ENCODE measurements at places on chromosomes 12 and 14. TPM values are rescaled to one million over a fixed set of nuclear protein-coding genes. Genes with fewer than 3 reads are reported as not detected.

The NKX2-8 gene
- not detected for total RNA-seq

The KRT79 gene
- not detected for total RNA-seq

- peak overlapping the region; percentile 81 for H3K27ac ChIP-seq
- no peaks in the 10 kb centered on the region for H3K27me3 ChIP-seq
- H3K4me1 ChIP-seq: peaks cover 50% of the 10 kb centered on the region
- no peak overlapping the region for H3K4me3 ChIP-seq
Measured at GRCh38 chr14:68137704-68138619, 318.4 kb downstream of the RAD51B start.

DNA sequence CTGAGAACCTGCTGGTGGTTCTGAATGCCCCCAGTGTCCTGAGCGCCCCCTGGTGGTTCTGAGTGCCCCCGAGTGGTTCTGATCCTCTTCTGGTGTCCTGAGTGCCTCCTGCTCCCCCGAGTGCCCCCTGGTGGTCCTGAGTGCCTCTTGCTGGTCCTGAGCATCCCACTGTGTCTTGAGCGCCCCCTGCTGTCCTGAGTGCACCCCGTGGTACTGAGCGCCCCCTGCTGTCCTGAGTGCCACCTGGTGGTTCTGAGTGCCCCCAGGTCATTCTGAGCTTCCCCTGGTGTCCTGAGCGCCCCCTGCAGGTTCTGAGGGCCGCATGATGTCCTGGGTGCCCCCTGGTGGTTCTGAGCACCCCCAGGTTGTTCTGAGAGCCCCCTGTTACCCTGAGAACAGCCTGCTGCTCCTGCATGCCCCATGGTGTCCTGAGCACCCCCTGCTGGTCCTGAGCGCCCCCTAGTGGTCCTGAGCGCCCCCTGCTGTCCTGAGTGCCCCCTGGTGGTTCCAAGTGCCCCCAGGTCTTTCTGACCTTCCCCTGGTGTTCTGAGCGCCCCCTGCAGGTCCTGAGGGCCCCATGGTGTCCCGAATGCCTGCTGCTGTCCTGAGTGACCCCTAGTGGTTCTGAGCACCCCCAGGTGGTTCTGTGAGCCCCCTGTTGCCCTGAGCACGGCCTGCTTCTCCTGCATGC, 1165.4 kb downstream of the TMEM121 start:
- no peaks in the 10 kb centered on the region for H3K4me1 ChIP-seq
- H3K36me3 ChIP-seq: no peaks in the 10 kb centered on the region
- DNase-seq: peak; percentile 55
- no peaks in the 10 kb centered on the region for H3K27me3 ChIP-seq

DNA sequence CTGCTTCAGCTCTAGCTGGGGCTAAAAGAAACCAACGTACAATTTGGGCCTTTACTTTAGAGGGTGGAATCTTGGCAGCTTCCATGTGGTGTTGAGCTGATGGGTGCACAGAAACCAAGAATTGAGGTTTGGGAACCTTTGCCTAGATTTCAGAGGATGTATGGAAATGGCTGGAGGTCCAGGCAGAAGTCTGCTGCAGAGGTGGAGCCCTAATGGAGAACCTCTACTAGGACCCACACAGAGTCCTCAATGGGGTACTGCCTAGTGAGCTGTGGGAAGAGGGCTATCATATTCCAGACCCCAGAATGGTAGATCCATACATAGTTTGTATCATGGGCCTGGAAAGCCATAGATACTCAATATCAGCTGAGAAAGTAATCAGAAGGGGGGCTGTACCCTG, 500.4 kb upstream of the ATP2B1 start:
- DNase-seq: no peak
- no peak overlapping the region for H3K27ac ChIP-seq
- no peaks in the 10 kb centered on the region for H3K36me3 ChIP-seq
- H3K27me3 ChIP-seq: no peaks in the 10 kb centered on the region
- no peak overlapping the region for H3K4me3 ChIP-seq
- H3K4me1 ChIP-seq: no peaks in the 10 kb centered on the region

DNA sequence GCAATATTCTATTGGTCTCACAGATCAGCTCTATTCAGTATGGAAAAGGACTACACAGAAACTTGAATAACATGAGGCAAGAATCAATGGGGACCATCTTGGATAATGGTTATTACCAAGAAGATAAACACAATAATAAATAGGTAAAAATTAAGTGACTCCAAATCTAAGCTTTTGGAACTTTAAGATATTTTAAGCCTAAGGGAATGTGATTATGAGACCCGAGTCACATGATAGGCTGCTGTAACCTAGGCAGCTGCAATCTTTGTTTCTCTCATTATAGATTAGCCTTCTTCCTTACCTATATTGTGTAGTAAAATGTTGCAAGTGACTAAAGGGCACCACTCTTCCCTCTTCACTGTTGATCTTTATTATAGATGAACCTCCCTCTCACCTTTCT, 121.9 kb downstream of the SYT10 start:
- no peak for DNase-seq
- no peak overlapping the region for H3K4me3 ChIP-seq
- H3K27ac ChIP-seq: no peak overlapping the region
- no peaks in the 10 kb centered on the region for H3K27me3 ChIP-seq
- no peaks in the 10 kb centered on the region for H3K4me1 ChIP-seq

All from psoas muscle (tissue), 8 donors.